Stimulated activated CD4-positive, alpha-beta T cell treated with anti-CD3 and anti-CD28 coated beads, Interleukin-4, amount 100 ng/mL, for 48 hours (primary cell): ENCODE measurements at places on chromosomes 6 and 20.

- DNase-seq = no peak
Measured at GRCh38 chr20:50815162-50815989, 20.5 kb downstream of the BCAS4 start.

DNA sequence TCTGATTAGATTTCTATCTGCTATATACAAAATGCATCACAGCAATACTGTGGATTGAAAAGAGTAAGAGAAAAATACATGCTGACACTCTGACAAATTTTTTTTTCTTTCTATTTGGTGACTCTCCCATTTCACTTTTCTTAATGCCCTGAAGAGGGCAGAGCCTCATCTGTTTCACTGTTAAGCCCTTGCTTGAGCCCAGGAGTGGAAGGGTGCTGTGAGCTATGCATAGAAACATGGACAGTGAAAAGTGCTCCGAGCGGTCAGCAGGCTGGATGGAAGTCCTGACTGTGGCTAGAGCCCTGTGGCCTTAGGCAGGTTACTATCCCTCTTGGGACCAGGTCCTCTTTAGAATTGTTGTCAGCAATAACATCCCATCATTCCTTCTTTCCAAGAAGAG is 17.4 kb upstream of the CSE1L start:
- DNase-seq = no peak

DNA sequence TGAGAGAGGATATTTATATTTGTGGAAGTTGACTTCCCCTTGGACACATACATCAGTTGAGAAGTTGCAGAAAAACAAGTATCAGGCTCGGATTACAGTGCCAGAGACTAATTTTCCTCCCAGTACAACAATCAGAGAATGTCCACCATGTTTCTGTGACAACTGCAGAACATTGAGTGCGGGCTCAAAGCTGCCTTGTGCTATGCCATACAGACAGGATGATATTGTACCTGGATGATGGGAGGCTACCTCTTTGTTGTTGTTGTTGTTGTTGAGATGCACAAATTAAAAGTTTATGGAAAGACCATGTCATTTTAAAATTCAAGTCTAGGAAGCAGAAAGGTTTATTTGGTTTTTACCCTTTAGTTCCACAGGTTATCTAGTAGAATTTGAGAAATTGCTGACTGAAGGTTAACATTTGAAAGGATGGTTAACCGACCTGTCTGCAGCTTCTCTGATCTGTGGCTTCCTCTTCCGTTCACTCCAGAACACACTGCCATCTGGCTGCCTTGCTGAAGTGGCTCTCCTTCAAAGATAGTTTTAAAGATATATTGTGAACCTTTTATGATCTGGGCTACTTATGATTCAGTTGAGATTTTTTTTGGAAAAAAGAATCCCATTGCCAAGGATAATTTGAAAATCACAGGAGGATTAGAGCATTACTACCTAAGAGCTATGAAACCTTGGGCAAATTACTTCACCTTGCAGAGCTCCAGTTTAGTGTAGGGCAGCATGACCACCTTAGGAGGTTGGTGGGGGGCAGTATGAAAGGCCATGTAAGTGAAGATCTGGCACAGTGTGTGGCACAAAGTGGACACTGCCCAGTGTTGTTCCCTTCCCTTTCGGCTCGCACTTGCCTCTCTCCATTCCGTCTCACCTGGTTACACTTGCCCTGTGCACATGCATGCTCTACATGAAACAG is 15.9 kb downstream of the TMEM200A start:
- DNase-seq = no peak

GRCh38 chr6:90846824-90847223 is 260.0 kb upstream of the MAP3K7 start:
- DNase-seq = no peak

DNA sequence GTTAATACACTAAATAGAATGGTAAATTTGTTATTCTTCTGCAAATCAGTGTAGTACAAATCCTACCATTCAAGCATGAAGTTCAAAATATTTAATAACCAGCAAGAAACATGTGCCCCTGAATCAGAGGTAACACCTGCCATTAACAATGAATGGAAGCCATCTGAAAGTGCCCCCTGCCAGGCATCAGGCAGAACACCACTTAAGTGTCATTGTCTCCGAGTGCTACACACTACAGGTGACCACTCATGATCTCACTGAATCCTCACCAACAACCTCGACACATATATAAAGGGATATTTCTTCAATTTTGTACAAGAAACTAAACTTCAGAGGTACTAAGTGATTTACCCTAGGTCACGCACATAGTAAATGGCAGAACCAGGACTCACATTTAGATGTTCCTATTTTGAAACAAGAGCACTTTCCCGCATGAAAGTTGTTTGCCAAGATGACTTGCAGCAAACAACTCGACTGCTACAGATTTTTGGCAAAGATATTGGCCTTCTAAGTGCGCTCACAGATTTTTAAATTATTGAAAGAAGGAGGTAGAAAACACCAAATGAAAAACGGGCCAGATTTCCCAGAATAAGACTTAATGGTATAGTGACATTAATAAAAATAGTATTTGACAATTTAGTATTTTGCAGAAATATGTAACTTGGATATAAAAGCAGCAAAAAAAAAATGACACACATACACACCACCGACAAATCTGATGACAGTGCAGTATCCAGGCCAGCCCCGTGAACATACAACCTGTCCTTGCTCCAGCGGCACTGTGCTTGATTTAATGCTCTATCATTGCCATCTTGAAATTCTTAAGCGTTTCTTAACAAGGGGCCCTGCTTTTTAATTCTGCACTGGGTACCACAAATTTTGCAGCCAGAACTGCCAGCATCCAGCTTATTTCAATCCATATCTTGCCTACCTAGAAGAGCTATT is 274.5 kb downstream of the ALDH8A1 start:
- DNase-seq = no peak

- peak; percentile 82 for DNase-seq
Measured at GRCh38 chr20:46406986-46407670, 713 bp upstream of the ELMO2 start.
